ENCODE measurements at places on chromosomes 13 and 19.

DNA sequence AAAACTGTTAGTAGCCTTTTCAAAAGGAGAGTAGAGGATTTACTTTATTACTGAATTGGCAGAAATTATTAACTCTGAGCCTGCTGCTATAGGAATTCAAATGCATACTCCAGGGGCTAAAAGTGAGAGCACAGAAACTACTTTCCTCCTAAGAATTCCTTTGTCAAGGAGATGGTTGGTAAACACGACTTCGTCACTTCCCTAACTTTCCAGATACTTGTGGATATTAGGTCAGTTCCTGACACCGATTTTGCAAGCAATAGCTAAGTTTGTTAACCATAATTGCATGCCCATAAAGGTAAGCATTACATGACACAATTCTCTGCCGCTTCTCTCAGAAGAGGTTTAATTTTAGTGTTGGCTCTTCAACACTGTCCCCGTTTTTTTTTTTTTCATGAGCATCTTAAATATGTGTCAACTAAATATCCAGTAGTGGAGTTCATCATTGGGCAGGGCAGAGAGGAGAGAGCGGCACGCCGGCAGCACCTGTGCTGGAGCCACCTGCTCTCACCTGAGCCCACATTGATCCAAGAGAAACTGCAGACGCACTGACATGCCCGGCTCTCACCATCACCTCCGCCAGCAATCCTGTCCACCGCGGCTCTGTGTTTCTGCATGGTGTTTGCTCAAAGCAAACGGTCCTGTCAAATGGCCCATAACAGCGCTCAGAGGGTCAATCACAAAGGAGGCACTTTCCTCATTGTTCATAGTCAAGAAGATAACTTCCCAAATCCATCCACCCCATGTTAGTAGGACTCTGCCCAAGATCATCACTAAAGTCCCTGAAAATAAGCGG, 2.6 kb downstream of the MED26 start:
- no peak for DNase-seq

DNA sequence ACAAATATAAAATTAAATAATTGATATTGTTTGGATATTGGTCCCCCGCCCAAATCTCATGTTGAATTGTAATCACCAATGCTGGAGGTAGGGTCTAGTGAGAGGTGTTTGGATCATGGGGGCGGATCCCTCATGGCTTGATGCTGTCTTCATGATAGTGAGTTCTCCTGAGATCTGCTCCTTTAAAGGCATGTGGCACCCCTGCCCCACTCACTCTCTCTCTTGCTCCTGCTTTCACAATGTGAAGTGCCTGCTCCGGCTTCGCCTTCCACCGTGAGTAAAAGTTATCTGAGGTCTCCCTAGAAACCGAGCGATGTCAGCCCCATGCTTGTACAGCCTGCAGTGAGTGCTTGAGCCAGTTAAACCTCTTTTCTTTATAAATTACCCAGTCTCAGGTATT, 248.2 kb downstream of the PCDH9 start:
- DNase-seq: no peak

DNA sequence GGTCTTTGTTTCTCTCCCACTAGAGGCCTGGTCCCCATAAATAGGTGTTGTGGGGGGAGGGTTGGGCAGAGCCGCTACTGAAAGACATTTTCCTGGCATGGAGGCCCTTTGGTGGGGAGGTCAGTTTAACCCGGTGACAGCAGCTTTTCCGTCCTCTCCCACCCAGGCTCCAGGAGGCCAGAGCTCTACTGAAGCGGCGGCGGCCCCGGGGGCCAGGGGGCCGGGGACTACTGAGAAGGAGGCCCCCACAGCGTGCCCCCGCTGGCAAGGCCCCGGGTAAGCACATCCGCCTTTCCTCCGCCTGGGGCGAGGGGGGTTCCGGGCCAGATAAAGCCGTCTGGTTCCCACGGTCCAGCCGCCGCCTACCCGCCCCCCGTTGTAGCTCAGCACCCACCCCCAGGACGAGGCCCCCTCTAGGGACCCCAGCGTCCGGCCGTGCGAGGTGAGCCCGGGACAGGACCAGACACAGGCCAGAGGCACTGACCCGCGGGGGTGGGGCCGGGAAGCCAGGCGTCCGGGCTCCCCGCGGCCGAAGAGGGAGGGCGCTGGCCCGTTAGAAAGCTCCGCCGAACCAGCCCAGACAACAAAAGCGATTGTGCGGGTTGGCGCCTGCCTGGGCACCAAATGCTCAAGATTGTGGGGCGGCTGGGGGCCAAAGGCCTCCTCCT, 1.1 kb upstream of the LTBP4 start:
- no peak for DNase-seq

GRCh38 chr13:32737111-32737571, 150.9 kb downstream of the PDS5B start:
- DNase-seq: no peak

- peak; percentile 44 for DNase-seq
These were observed 432.5 kb downstream of the FGF9 start for GRCh38 chr13:22103046-22104027.

- peak; percentile 65 for DNase-seq
These were observed 110.5 kb downstream of the LRCH1 start for GRCh38 chr13:46663206-46664037.

DNA sequence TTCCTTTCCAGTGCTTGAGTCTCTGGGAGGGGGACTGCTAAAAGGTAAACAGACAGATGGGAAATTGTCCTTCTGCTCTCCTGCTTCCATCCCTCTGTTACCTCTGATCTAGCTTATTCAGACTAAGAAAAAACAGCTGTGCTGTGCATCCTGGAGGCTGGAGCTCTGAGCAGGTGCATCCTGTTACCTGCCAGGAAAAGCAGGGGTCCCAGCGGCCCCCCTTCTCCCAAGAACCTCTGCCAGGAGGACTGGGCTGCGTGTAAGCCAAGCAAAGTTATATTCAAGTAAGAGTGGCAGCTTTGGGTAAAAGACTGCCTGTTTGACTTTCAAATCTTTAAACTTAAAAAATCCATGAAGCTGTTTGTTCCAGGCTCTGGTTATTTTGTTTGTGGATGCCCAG, 75.1 kb downstream of the C13orf42 start:
- DNase-seq: no peak

- no peak for DNase-seq
These were observed 175.8 kb downstream of the TDRD3 start for GRCh38 chr13:60572855-60573254.

GRCh38 chr13:31172535-31172934, 10.8 kb upstream of the HSPH1 start:
- no peak for DNase-seq

GRCh38 chr13:89862691-89863036, 1484.8 kb upstream of the MIR17HG start:
- no peak for DNase-seq

DNA sequence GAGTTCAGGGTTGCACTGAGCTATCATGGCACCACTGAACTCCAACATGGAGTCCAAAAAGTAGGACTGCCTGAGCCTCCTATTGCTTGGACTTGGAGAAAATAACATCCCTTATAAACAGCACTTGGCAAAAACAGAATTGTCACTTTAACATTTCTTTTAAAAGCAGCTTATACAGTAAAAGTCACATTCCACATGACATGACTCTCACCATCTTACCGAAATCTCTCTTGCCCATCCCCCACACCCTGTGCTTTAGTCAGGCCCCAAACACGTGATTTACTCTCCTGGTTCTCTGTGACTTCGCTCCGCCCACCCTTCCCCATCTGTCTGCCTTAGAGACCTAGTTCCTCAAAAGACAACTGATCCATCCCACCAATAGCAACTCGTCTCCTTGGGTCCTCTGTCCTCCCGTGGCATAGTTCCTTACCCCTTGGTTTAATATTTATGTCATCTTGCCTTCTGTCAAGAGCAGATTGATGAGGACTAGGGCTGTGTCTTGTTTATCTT, 4.6 kb downstream of the SAFB start:
- peak; percentile 95 for DNase-seq

DNA sequence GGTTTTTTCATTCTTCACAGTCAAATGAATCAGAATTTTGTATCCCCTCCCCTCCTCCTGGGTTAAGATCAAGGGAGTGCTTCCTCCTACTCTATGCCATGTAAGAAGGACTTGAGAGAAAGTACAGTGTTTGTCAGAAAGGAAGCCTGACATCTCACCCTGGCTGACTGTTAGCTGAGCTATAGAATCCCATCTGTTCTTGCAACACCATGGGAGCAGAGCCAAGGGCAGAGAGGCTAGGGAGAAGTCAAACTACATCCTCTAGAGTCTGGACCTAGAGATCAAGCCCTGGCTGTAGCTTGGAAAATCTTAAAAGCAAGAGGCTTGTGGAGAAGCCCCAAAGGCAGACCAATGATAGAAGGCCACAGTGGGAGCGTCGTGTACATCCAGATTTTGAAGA, 145.9 kb downstream of the OLFM4 start:
- DNase-seq: no peak

- peak; percentile 20 for DNase-seq
These were observed 68.6 kb upstream of the MIR17HG start for GRCh38 chr13:91278888-91279287.

DNA sequence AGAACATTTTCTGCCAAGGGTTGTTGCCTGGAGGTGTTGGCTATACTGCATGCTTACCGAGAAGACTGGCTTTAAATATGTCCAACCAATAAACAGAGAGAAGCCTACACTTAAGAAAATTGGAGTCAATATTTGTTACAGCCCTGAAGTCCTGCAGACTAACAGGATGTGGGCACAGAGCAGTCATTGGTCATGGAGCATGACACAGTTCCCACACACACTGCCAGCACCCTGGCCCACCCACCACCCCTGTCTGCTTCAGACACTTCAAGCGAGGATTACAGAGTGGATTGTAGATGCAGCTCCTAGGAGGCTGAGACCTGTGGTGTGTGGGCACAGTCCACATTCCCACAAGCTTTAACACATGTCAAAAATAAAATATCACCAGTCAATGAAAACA, 21.0 kb upstream of the SERP2 start:
- no peak for DNase-seq

- no peak for DNase-seq
These were observed 61.5 kb downstream of the ZIC5 start for GRCh38 chr13:99909836-99910619.

DNA sequence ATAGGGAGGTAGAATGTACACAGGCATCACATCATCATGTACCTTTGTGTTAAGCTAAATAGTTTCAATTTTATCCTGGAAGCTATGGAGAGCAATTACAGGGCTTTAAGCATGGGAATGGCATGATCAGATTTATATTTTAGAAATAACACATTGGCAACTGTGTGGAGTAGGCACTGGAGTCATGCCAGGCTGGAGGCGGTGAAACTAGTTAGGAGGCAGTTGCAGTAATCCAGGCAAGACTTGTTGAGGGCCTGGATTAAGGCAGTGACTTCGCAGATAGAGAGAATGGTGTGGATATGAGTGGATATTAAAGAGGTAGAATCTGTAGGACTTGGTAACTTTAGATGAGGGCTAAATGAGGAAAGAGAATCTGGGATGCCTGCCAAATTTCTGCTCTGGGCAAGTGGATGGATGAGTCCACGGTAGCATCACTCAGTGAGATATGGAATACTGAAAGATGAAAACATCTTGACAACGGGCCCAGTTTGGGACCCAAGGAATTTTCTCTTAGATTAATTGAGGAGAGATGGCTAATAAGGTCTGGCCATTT, 506.2 kb downstream of the FGF9 start:
- DNase-seq: no peak

DNA sequence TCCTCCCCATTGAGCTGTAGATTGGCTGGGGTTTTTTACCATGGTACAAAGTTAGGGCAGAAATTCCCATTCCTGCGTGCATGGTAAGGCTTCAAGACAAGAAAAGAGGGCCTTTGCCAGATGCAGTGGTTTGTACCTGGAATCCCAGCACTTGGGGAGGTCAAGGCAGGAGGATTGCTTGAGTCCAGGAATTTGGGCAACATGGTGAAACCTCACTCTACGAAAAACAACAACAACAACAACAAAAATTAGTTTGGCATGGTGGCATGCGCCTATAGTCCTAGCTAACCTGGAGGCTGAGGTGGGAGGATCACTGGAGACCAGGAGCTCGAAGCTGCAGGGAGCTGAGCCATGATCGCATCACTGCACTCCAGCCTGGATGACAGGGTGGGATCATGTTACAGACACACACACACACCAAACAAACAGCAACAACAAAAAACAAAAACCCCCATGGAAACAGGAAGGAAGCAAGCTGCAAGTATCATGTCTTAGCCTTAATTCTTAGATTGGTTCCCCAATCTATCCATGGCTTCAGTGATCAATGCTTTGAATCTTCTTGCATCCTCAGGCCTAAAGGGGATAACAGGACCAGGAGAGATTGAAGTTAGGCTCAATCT, 5.5 kb upstream of the WTIP start:
- peak; percentile 18 for DNase-seq
